Ureter (tissue), 1 donor: ENCODE measurements at places on chromosomes 3 and 15. TPM values are rescaled to one million over a fixed set of nuclear protein-coding genes. Genes with fewer than 3 reads are reported as not detected.

DNA sequence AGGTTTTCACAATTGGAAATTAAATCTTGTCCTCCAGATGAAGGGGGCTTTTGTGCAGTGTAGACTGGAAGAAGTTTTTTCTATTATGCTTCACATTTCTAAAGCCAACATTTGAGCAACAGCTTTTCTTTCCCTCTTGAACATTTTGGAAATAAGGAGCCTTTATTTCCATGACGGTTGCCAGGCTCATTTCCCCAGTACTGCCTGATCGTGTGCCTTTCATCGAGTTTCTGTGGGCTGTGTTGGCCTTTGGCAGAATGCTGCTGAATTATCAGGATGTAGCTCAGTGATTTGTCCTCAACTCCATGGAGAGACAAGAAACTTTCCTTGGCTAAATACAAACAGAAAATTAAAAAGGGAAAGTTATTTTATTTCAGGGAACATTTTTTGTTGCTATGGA lies 314.8 kb upstream of the LRRC3B start:
- no peak for DNase-seq

DNA sequence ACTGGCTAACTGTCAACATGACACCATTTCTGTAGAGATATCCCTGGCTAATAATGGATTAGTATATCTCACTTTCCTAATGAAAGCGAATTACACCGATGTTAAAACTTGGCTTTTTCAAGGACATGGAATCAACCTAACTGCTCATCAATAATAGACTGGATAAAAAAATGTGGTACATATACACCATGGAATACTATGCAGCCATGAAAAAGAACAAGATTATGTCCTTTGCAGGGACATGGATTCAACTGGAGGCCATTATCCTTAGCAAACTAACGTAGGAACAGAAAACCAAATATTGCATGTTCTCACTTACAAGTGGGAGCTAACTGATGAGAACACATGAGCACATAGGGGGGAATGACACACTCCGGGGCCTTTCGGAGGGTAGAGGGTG lies 62.6 kb downstream of the ZIC1 start:
- no peak for DNase-seq

The BTBD1 gene
- total RNA-seq, result 64.9 TPM

- DNase-seq, result no peak
Measured at GRCh38 chr15:45181491-45182285, 6.1 kb downstream of the SHF start.

The TRIM69 gene
- 25.7 TPM for total RNA-seq
